ENCODE measurements at places on chromosomes 11 and 22.

DNA sequence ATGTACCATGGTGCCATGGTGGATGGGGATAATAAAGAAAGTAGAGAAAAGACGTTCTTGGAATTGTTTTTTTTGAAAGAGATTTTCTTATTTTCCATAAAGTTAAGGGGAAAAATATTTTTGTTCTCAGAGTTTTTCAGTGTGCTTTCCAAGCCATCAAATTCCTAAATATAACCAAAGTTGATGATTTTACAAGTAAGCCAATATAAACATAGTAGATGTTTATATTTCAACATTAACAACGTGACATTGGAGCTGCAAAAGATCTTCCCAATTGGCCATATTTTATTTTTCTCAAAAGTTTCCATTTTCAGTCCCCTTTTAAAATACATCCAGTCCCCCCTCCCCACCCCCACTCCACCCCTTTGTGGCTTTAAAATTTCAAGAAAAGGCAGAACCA lies 80.9 kb upstream of the PICALM start:
- DNase-seq = no peak

GRCh38 chr22:16970446-16970845 lies 37.6 kb downstream of the GAB4 start:
- DNase-seq = no peak

DNA sequence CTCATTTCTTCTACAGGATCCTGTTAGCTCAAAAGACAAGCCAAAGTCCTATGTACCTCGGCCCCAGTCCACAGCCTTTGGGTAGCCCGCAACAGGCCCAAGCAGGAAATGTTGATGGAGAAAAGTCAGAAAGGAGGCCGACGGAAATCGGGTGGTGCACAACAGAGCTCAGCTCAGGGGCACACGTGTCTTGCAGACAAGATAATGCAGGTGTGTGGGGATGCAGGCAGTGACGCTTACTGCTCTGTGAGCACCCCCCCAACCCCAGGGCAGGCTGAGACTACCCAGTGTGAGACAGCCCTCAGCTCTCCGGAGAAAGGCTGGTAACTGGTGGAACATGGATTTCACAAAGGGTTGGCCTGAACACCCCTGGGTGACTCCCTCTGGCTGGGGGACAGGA lies 4.3 kb upstream of the PDE2A start:
- DNase-seq = no peak

GRCh38 chr11:19279451-19279850 lies 38.7 kb upstream of the E2F8 start:
- no peak for DNase-seq

GRCh38 chr11:94149431-94150017 lies 20.9 kb downstream of the PANX1 start:
- no peak for DNase-seq

DNA sequence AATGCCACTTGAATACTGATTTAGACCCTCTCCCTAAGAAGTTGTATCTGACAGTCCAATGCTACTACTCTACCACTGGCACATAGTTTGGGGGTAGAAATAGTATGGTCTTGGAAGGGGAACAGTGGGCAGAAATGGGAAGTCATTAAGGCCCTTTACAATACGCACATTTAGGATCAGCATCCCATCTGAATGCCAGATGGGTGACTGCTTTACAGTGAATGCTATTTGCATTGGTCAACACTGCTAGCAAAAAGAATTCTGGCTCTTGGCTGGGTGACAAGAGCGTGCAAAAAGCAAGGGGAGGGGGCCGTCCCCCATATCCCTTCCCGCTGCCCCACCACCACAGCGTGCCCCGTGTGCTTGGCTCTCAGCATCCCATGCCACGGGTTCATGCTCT lies 104.7 kb upstream of the BID start:
- no peak for DNase-seq

DNA sequence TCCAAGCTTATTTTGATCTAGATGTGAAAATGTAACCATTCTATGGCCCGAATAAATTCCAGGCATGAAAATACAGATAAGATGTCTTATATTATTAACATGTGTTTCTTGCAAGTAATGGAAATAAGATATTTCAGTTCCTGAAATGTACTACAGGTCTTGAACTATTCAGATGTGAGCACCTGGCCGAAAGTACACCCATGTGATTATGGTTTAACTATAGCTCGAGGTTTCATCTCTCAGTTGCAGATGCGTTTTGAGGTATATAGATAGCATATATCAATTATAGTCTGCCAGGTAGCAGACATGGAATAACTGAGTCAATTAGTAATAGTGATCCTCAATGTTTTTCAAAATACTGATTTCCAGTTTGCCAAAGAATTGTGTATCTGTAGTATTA lies 68.3 kb downstream of the DDIAS start:
- no peak for DNase-seq

DNA sequence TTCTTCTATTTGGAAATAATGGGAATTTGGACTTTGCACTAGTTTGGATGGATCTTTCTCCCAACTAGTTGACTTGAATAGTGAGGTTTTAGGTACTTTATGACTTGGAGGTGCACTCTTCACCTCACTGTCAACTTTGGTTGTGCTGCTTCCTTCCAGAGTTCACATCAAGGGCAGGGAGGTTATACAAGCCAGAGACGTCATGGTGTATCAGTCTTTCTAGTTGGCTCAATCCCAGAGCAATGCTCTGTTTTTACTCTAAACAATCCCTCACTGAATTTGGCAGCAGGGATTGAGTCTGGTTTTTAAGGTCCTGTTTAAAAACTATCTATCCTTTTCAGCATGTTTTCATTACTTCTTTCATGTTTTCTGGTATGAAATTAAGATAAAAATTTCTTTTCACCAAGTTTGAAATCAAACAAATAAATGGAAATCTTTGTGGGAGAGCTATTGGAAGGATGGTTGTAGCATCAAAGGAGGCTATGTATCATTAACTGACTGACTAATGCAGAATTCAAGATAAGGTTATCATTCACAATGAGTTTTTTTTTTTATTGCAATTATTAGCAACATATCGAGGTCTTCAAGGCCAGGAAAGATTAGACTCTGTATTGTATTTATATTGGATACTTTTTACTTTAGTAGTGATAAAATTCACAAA lies 28.0 kb upstream of the ZBED5 start:
- no peak for DNase-seq

- no peak for DNase-seq
Measured at GRCh38 chr11:72297828-72298227, 53.9 kb upstream of the PHOX2A start.

- peak; percentile 99 for DNase-seq
Measured at GRCh38 chr11:28836285-28837081, 728.3 kb downstream of the METTL15 start.

- no peak for DNase-seq
Measured at GRCh38 chr11:33861941-33862589, 29.8 kb downstream of the LMO2 start.

DNA sequence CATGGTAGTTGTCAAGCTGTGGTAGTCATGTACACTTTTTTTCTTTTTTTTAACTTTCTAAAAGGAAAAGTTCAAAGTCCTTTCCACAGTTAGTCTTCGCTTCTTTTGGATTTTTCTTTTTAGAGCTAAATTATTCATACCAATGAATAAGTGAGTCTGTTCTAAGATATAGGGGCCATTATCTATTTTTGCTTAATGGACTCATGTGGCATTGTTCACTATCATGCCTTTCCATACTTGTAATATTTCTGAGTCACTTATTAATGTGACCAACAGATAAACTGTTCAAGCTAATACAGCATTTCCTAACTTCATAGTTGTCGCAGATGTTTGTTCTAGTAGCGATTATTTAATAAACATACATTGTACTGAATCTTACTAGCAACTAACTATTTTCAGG lies 8.0 kb upstream of the B3GNT6 start:
- DNase-seq = no peak

GRCh38 chr11:100908746-100909145 lies 220.9 kb downstream of the PGR start:
- DNase-seq = no peak

DNA sequence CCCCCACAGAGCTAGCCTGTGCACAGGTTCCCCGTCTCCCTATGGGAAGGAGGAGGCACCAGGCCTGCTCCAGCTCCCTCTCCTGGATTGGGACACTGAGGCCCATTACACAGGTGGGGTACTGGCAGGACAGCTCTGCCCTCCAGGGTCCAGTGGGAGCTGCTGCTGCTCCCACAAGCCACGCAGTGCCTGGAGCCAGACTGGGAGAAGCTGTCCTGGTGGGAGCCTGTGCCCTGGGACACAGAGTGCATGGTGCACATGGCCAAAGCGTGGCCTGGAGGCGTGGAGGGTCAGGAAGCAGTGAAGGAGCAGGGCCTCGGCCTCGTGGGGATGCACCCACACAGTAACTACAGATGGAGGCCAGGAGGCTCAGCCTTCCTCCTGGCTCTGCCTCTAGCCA lies 27.5 kb downstream of the DUSP8 start:
- no peak for DNase-seq

DNA sequence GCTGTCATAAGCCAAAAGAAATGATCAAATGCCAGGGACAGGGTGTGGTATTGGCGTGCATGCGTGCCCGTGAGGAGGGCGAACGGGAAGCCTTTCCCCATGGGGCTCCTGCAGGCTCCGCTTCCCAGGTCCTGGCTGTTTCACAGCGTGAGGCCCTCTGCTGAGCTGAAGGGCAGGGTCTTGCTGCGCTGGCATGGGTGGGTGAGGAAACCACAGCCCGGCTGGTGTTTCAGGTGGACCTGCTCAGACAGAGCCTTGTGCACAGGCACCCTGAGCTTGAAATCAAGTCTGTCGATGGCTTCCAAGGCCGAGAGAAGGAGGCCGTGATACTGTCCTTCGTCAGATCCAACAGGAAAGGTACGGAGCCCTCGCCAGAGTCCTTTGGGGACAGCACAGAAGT lies 31.4 kb downstream of the IGHMBP2 start:
- no peak for DNase-seq

DNA sequence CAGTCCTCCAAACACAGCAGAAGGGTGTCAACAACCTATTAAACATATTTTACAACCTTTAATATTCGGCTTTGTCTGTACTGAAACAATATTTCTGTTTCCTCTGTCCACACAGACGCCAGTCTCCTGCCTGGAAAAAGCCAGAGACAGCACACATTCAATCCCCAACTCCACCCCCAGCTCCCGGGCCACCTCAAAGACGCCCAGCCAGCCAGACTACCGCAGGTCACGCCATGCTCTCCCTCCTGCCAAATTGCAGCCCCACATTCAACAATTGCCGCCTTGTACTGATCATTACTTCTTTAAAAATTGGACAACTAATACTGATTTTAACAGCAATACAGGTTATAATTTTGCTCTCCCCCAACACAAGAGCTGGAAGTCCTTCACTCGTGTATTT lies 1.2 kb downstream of the SERGEF start:
- no peak for DNase-seq

DNA sequence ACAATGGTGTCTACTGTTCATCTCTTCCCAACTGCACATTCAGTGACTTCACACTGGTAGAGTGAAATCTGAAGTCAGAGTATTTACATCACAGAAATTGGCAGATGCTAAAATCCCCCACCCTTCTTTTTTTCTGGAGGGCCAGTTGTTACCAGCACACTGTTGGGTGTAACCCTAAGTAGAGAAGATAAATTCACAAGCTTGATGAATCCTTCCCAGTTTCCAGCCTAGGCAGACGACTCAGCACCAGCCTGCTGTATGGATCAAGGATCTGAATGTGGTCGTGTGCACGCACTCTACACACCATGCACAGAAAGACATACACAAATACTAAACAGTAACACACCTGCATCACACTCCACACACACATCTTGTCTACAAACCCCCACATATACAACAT lies 46.0 kb downstream of the ARRB1 start:
- no peak for DNase-seq
